ENCODE measurements at places on chromosomes 1 and 21.

GRCh38 chr1:85360730-85361493 lies 84.5 kb upstream of the BCL10 start:
- peak; percentile 68 for DNase-seq

DNA sequence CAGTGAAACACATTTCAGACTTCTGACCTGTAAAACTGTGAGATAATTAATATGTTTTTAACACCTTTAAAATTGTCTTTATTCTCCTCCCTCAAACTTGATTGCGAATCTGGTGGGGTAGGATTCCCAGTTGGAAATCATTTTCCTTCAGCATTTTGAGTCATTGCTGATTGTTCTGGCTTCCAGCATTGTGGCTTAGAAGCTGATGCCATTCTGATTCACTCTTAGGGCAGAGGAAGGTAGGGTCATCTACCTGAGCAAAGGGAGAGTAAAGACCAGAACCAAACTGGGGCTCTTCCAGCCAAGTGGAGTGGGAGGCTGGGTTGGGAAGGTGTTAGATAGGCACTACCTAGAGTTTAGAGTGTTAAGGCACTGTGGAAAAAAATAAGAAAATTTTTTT lies 61.2 kb downstream of the MPZL1 start:
- DNase-seq, result no peak

DNA sequence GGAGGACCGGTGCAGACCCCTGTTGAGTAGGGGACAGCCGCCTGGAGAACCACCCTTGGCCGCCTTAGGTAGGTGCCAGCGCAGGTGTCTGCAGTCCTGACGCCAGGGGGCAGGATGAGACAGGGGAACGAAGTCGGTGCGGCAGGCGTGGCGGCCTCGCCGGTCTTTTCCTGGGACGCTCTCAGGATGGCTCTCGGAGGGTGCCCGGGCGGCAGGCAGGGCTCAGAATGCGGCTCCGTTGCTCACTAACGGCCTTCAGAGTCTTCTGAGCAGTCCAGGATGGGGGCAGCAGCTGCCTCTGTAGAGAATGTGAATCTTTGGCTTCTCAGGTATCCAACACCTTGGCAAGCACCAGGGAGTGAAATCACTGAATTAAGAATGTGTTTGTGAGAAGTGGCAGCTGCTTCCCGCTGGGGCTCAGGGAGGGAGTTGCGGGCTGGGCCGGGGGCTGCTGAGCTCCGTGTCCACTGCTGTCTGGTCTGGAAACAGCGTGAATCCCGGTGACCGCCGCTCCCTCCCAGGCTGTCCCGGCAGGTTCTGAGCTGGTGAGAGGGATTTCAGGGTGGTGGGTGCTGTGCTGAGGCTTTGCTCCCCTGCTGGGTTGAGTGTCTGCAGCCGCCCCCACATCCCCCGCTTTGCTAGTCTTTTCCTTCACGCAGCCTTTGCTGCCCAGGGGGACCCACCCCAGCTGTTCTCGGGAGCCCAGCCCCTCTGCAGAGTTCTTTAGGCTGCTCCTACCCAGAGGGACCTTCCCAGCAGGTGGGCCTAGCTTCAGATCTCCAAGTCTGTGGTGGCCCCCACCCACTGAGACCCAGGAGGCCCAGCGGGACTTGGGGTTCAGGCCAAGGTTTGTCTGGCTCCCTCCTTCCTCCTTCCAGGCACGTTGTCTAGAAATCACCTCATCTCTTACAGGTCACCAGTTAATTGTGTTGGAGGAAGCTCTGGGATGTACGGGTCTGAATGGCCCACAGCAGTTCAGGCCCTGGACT lies 11.1 kb upstream of the C1orf174 start:
- peak; percentile 83 for DNase-seq

DNA sequence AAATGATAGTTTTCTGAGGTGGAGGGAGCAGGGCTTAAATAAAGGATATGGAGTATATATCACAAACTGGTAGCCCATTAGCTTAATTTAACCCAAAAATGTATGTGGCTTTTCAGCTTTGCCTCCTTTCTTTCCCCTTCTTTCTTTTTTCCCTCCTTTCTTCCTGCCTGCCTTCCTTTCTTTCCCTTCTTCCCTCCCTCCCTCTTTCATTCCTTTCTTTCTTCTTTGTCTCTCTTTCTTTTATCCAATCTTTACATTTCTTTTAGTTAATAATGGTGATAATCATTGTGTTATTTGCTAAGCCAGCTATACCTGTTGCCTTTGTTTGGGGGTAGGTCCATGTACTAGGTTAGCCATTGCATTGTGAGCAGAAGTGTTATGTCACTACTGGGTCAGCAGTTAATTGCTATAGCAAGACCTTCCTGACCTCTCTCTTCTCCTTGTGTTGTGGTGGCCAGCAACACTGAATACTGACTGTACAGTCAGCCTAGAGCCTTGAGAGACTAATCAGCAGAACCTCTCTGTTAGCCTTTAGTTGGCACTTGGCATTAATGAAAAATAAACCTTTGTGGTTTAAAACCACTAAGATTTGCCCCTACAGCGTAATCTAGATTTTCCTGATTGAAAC lies 5.1 kb downstream of the GORAB start:
- no peak for DNase-seq

DNA sequence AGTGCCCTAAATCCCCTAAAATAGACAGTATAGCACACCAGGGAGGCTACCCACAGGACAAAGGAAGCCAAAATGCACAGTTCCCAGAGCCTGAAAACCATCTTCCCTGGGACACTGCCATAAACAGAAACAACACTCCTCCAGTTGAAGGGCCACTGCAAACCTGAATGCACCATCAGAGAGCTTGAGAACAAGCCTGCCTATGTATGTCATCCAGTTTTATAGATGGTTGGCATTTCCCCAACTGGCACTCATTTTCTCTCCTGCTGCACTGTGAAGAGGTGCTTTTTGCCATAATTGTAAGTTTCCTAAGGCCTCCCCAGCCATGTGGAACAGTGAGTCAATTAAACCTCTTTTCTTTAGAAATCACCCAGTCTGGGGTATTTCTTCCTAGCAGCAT lies 169.0 kb downstream of the AGBL4 start:
- DNase-seq, result no peak

DNA sequence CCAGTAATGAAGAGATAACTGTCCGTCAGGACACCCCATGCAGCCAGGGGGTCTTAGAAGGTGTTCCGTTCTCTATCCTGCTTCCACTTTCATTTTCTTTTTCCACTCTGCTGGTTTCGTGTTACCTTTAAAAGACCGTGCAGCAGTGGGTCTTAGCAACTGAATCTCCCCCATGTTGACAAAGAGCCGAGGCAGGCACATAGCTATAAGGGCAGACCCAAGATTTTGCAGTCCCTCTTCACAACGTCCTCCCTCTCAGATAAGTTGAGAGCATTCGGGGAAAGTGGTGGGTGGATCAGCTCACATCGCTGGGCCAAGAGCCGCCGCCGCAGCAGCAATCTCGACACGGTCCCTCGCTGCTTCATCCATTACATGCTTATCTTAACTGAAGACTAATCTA lies 355.5 kb downstream of the LMO4 start:
- DNase-seq, result peak; percentile 63

Data from right forelimb (tissue), 1 donor.